HT-29 (cell line): ENCODE measurements at places on chromosomes 6 and 20. TPM values are rescaled to one million over a fixed set of nuclear protein-coding genes. Genes with fewer than 3 reads are reported as not detected.

The NOX3 gene
- not detected in 2 replicates for total RNA-seq

The ZKSCAN4 gene
- total RNA-seq: 0.60 and 1.0 TPM in 2 replicates

The HMGN3 gene
- total RNA-seq: 36.0 and 48.8 TPM in 2 replicates

The GPR6 gene
- total RNA-seq: not detected in 2 replicates

DNA sequence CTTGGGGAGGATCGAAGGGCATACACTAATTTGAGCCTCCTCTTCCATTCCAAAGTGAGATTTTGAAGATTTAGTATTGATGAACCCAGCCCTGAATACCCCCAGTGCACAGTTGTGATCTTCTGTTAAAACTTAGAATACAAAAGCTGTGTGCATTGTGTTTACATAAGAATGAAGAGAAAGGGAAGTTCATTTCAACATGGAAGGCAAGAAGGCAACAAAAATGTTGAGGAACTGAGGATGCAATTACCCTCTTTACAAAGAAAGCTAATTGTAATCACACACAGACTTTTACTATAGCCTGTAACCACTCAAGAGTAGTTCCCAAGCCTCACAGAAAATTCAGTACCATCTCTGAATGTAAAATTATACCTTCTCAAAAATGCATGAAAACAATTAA lies 49.3 kb downstream of the GFOD1 start:
- no peak for DNase-seq

DNA sequence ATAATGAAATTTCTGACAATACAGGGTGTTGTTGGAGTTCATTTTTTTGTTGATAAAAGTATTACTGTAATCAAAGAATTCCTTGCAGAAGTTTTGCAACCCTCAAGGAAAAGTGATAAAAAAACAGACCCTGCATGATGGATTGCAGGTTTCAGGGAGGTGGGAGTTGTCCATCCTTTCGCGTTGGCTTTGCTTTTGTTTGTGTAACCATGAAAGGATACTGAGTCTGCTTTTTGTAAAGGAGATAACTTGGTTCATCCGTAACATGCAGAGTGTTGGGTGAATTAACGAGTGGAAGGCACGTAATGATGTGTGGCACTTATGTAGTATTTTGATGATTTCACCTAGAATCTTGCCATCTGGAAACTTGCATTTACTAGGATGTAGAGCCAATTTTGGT lies 23.6 kb downstream of the FOXO3 start:
- DNase-seq: no peak

GRCh38 chr6:1993042-1993441 lies 252.4 kb downstream of the GMDS start:
- no peak for DNase-seq

DNA sequence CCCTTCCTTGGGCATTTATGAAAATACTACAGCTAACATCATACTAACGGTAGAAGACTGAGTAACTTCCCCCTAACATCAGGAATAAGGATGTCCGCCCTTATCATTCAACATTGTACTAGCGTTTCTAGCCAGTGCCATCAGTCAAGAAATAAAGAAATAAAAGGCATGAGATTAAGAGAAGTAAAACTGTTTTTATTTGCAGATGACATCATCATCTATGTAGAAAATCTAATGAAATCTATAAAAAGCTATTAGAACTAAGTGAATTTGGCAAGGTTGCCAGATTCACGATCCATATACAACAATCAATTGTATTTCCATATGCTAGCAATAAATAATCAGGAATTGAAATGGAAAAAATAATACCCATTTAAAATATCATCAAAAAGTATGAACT lies 54.6 kb downstream of the STK35 start:
- DNase-seq: no peak

- no peak for DNase-seq
Measured at GRCh38 chr6:113102761-113103160, 754.4 kb upstream of the MARCKS start.
